ENCODE measurements at places on chromosomes 16 and 17.

GRCh38 chr17:48392857-48393256 is 37.2 kb downstream of the SKAP1 start:
- no peak for DNase-seq

- no peak for DNase-seq
Measured at GRCh38 chr17:67585077-67585602, 132.6 kb upstream of the NOL11 start.

GRCh38 chr16:19213885-19214284 is 45.8 kb downstream of the SYT17 start:
- no peak for DNase-seq

DNA sequence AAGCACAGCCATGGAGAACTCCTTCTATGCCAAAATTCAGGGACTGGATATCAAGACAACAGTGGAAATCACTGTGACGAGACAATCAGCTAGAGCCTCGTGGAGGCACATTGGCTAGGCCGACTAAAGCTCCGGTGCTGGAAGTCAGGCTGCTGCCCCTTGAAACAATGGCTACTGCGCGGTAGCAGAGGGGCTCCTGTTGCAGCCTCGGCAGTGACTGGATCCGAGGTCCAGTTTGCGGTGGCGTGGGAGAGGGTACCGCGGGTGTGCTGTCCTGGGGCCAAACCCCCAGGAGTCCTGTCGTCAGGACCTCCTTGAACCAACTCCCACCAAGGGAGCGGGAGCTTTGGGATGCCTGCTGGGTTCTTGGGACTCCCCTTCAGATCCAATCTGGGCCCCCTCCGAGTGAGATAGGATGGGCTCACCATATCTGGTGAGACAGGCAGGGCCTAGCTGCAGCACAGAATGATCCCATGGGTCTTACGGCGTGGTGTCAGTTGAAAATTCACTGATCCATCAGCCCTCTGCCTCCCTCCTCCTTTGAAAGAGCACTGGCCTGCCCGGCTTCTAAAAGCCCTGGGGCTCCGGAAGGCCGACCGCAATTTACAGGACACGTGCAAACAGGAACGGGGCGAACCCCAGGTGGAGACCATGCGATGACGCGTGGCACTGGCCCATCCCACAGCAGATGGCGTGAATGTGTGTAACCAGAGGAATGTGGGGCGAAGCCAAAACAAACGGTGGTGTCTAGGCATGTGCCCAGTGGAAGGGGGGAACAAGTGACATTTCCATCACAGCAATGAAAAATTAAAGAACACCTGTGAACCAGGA is 15.8 kb upstream of the KCNJ18 start:
- no peak for DNase-seq

- DNase-seq = no peak
Measured at GRCh38 chr17:37737081-37737480, 7.8 kb downstream of the HNF1B start.

DNA sequence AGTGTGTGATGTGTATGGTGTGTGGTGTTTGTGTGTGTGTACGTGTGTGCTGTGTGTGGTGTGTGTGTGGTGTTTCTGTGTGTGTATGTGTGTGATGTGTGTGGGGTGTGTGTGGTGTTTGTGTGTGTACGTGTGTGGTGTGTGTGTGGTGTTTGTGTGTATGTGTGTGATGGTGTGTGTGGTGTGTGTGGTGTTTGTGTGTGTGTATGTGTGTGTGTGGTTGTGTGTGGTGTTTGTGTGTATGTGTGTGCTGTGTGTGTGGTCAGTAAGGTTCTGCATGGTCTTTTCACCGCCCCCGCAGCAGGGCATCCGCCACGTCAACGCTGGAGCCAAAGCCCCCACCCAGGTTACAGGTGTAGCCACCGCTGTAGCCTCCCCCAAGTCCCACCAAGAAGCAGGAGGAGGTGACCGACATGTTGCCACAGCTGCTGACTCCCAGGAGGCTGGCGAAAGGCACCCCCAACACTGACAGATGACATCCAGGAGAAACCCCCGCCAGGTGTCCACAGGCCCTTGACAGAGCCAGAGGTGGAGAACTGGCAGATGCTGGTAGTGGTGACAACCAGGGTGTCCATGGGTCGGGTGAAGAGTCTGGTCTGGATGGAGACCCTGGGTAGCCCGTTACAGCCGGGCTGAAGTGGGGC is 9.3 kb upstream of the KRT17 start:
- DNase-seq = no peak

DNA sequence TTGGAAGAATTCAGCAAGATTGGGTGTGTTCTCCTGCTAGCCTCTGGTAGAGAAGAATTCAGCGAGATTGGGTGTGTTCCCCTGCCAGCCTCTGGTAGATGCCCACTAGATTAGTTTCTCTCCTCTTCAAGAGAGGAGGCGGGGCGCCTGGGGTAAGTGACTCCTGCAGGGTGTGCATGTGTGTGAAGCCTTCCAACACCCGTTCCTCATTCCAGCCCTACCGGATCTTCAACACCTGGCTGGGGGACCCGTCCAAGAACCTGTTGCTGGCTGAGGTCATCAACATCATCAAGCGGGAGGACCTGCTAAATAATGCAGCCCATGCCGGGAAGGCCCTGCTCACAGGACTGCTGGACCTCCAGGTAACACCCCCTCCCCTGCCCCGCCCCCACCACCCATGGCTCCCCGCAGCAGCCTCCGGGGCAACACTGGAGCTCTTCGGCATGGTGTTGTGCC is 21.3 kb downstream of the TMEM186 start:
- no peak for DNase-seq

DNA sequence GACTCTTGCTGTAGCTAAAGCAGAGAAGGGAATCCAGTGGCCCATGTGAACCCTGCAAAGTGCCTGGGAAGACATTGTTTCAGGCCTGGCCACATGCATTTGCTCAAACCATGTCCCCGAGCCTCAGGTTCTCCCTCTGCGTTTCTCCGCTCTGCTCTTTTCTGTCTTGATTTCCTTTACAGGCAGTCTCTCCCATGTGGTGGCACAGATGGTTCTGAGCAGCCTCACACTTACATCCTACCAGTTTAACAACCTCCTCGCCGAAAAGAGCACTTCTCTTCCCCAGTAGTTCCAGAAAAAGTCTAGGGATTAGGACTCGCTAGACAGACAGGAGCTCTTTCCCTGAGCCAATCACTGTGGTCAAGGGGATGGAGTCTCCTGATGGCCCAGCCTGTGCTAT is 28.3 kb upstream of the MYH10 start:
- DNase-seq = no peak

GRCh38 chr17:30780343-30780742 is 44.1 kb downstream of the CRLF3 start:
- DNase-seq = peak; percentile 27

DNA sequence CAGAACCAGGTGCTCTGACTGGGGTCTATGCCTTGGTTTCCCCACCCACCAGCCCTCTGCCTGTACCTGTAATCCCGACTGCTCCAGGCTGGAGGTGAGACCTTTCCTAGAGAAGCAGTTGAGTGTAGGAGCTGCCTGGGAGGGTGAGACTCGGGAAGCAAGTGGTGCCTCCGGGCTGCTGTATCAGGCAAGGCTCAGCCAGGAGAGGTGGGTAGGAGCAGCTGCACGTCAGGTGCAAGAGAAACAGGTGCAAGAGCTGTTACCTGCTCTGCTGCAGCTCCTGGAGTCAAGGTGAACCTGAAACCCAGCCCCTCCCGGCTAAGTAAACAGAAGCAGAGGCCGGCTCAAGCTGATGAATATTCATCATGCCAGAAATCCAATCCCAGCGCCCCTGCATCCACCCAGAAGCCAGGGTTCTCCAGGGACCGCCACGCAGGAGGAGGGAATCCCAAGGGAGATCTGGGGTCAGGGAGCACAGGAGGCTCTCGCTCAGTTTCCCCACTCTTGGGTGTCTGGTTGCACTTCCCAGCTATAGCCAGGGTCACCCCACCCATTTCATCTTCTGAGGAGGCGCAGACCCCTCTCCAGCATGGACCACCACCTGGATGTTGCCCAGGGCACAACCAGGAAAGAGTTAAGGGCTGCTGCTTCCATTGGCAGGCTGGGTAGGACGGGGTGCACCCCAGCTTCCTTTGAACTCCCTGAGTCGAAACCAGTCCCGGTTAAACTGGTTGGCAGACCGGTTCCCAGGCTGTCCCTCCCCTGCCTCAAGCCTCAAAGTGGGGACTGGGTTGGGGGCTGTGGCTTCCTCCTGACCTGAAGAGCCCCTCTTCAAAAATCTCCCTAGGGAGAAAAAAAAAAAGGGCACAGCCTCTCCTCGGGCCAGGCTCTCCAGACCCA is at the start of gene PRR15L:
Gene PRR15L, minus strand, starts transcription at position 293 of the 900 bp plus-strand sequence. CDS start 4,649 bp downstream, outside the sequence.
- no peak for DNase-seq

- no peak for DNase-seq
Measured at GRCh38 chr16:85348065-85348840, 236.0 kb upstream of the CIBAR2 start.

DNA sequence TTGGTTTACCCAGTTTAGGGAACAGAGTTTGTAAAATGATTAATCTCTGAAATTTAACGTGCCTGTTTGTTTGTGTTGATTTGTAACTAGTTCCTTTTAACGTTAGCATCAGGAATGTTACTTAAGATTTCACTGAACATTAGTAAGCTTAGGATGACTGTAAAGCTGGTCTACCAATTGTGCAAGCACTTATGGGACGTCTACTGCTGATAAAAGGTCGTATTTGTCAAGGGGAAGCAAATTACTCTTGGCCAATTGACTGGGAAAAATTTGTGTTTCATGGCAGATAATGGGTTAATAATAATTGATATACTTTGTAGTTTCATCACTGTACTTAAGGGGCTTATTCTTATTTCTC is 11.8 kb downstream of the METTL9 start:
- DNase-seq = no peak
